ENCODE measurements at places on chromosomes 5 and 9.

DNA sequence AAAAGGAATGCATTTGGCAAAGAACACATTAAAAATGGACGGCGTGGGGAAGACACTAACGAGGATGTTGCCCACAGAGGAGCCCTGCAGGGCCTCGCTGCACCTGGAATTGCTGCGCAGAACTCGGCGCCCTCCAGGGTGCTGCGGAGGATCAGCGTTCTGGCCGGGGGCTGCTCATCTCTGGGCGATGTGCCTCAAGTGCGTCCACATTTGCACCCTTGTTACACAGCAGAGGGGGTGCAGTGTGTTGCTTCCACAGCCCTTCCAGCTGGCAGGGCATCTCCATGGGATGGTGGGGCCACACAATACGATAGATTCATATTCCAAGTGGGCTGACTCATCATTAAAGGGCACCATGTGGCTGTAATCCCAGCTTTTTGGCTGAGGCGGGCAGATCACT lies 63.1 kb downstream of the AK8 start:
- DNase-seq = no peak

GRCh38 chr5:40227366-40227765 lies 452.3 kb upstream of the PTGER4 start:
- no peak for DNase-seq

DNA sequence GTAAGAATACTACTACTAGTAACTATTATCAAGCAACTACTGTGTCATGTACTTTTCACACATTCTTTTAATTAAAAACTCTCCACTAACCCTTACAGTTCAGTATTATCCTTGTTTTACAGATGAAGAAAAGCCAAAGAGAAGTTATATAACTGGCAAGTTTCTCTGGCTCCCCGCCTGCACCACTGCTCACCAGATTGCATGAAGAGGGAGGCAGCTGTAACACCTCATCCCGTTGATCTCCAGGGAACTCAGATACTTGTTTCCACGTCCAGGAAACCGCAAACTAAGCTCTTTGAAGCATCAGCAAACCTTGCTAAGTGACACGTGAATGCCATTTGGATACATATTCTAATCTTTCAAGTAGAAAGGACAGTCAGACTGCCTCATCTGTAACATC lies 70.3 kb downstream of the RIGI start:
- no peak for DNase-seq

DNA sequence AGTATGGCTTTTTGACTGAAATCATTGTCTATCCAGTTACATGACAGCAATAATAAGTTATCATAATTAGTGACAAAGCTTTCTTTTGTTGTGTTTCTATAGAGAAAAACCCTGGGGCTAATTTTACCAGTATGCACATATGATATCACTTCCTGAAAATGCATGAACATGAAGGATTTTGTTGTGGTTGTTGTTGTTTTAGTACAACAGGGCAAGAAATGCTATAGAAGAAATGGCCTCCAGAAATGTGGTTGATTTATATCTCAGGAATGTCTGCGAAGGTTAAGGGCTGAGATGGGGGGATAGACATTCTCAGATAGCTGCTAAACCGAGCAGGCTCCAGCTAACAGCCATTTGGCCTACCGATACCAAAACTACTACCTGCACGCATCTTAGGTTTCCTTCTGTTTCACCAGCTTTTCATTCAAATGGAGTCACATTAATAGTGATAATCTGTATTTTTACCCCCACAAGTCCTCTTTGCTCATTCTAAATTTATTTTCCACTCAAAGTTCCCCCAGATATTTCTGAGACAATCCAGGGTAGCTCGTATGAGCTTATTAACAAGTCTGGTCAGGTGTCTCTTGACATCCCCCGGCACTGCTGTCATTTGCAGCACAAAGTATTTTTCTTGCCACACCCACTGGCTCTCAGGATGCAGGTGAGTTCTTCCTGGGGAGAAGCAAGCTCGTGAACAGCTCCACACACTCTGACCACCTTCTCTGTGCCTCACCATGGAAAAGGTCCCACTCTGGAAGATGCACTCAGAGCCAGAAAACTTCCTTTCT lies 232.4 kb upstream of the GAS1 start:
- no peak for DNase-seq

Data from NCI-H526 (cell line).